ENCODE measurements at places on chromosomes 7 and 10.
A peak's percentile ranks its signal among the peaks of the same experiment; 100 is the strongest.

DNA sequence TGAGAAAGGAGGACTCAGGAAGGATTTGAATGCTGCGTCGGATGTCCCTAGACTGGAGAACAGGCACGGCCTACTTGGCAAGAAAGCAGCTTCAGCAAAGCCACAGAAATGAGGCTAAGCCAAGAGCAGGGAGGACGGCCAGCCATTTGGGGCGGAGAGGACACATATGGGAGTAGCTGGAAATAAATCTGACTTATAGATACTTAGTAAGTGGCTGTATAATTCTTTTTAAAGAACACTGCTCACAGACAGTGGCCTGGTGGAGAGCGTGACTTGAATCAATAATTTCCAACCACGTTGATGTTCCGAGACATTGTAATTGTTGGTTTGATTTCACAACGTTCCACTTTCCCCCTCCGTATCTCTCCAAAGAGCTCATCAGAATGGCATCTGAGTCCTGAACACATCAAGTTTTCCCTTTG lies 67.7 kb upstream of the JCAD start:
- no peak for DNase-seq

DNA sequence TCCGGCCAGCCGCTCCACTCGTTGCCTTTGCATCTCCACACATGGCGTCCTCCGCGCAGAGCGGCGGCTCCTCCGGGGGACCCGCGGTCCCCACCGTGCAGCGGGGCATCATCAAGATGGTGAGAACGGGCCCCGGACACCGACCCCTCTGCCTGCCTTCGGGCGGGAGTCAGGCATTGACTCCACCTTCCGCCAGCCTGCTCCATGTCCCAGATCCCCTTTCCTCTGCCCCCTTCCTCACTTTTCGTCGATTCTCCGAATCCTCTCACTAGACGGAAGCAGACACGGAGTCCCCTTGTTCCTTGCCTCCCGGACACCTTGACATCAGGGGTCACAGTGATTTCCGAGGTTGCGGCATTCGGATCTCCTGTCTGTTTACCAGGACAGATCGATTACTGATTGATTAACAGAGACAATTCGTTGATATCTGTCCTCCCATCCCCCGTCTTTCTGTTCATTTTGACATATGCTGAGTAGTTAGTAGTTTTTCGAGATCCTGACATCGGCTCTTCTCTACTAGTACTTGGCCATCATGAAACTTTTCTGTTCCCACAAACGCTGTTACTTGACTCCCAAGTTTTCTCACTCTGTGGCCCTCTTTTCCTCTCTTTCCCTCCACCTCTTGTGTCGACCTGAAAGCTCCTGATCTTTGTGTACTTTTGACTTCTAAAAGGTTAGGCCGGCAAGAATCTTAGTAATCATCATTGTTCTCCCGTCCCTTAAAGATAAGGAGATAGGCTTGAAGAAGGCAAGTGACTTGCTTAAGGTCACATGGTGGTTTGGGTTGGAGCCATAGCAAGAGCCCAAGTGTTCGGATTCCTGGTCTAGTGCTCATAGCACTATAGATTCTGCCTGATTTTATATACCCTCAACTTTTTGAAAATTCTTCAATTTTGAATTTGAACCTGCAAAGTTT lies 597 bp downstream of the SND1 start:
- DNase-seq = no peak

DNA sequence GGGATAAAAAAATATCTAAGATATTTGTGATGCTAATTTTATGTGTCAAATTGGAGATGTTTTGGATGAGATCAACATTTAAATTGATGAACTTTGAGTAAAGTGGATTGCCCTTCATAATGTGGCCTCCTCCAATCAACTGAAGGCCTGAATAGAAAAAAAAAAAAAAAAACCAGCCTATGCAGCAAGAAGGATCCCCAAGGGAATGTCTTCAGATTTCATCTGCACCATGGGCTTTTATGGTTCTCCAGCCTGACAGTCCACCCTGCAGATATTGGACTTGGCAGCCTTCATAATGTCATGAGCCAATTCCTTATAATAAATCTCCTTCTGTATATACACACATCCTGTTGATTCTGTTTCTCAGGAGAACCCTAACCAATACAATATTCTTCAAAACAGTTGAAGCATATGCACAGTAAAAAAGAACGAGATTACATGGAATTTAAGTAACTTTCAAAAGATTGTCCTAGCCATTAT lies 316.9 kb upstream of the PLXDC2 start:
- DNase-seq = no peak

DNA sequence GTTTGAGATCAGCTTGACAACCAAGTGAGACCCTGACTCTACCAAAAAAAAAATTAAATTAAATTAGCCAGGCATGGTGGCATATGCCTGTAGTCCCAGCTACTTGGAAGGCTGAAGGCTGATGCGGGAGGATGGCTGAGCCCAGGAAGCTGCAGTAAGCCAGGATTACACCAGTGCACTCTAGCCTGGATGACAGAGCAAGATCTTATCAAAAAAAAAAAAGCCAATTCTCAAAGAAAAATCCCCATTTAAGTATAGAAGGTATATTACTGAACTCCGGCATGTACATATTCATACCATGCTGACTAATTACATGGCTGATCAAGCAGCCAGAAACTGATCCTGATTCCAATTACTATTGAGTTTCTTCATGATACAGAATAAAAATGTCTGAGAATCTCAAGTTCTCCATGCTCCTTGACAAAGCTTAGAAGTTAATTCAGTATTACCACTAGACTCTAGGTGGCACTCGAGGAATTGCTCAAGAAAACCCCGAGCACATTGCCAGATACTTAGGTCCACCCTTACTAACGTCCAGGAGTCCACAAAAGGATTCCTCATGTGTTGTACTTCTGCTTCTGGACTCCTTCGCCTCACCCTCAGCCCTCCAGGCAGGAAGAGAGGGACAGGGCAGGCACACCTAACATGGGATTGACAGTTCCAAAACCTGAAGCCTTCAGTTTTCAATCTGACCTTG lies 148.9 kb downstream of the PARD3 start:
- no peak for DNase-seq

DNA sequence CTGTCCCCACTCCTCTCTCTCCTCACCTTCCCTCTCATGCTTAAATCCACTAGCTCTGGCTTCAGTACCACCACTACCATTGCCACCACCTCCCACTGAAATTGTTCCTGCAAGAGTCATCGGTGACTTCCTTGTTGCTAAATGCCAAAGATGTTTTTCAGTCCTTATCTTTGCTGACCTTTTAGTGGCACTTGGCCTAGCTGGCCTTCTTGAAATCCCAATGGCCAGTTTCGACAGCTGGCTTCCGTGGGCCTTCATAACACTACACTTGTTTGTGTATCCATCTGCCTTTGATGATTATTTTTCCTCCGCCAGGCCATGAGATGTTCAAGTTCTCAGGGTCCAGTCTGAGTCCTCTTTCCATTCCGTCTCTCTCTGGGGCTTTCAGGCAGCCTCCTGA lies 118.2 kb upstream of the NANOS1 start:
- peak; percentile 50 for DNase-seq

- no peak for DNase-seq
These were observed 142.3 kb upstream of the NRP1 start for GRCh38 chr10:33476757-33477273.

GRCh38 chr7:2607923-2608904 lies 23.6 kb upstream of the TTYH3 start:
- DNase-seq = no peak

DNA sequence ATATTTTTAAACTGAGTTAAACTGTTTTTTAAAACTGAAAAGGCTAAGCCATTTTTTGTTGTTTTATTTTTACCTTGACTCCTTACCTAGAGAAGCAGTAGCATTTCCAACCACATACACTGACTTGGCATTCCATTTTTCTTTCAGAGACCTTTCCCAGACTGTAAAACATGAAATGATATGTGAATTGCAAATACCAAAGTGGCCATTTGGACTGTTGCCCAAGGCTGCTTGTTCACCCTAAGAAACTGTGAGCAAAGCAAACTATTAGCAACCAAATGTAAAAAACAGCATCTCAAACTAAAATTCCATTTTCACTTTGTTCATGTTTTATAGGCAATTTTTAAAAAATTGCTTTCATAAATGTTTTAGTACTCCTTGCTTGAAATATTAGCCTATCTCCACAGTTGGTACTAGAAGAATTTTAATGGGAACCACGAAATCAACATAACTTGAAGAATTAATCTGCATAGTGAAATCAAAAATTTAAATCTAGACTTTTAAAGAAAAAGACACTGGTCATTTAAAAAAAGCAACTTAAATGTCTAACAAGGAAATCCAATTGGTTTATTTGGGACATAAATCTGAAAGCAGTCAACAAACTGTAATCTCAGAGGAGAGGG lies 10.8 kb downstream of the UROS start:
- DNase-seq = no peak

DNA sequence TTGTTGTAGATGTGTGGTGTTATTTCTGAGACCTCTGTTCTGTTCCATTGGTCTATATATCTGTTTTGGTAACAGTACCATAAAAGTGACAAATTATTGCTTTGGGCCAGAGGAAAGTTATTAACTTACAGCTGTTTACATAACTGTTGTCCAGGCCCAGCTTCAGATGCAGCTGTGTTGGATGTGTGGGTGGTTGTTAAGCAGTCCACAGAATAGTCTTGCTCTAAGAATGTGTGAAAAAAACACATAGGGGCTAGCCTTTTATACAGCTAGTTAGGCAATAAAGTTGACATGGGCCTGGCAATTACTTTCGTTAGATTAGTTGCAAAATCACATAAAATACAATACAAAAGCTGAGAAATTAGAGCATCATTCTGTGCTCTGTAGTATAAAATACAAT lies 31.9 kb downstream of the DLD start:
- no peak for DNase-seq

DNA sequence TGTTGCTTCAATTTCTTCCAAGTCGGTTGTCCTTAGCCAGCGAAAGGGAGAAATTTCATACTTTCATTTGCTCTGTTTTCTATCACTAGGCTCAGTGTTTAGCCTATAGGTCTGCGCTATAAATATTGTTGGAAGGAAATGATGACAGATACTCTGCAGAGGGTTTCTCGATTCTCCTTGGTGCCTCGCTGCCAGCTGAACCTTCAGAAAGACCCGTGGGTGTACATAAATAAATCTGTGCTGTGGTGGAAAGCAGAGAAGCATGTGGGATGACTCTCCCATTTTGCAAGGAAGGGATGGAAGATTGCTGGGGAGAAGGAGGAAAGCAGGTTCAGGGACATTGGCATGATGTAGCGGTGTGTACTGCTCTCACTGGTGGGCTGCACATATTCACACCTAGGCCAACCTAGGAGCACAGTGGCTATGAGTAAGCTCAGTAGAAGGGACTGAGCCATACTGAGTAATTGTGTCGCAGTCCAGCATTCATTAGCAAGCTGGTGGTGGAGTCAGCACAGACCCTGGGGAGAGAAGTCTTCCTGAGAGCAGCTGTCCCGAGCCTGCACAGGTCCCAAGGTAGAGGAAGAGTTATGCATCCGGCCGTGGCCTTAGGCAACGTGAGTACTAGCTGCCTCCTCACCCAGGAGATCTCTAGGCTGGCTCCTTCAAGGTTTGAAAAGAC lies 50.5 kb downstream of the PNLIPRP3 start:
- no peak for DNase-seq

DNA sequence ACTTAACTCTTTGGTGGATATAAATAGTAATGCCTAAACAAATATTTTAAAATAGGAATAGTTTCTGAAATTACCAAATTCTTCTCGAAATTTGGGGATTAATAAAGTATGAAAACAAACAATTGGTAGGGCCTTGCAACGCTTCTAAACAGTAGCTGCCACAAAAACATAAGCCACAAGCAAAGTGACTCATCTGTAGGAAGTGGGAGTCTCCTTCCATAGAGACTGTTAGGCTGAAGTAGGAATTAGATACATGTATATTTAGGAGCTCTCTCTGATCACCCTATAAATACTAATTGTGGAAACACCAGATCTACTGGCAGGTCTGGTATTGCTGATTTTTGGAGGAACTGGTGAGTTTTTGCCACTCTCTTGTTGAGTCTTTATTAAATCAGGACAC lies 5.7 kb upstream of the LMOD2 start:
- no peak for DNase-seq

- DNase-seq = no peak
These were observed 27.1 kb downstream of the KLF6 start for GRCh38 chr10:3757638-3758490.

- DNase-seq = no peak
These were observed 790.8 kb upstream of the KCND2 start for GRCh38 chr7:119482209-119482608.

DNA sequence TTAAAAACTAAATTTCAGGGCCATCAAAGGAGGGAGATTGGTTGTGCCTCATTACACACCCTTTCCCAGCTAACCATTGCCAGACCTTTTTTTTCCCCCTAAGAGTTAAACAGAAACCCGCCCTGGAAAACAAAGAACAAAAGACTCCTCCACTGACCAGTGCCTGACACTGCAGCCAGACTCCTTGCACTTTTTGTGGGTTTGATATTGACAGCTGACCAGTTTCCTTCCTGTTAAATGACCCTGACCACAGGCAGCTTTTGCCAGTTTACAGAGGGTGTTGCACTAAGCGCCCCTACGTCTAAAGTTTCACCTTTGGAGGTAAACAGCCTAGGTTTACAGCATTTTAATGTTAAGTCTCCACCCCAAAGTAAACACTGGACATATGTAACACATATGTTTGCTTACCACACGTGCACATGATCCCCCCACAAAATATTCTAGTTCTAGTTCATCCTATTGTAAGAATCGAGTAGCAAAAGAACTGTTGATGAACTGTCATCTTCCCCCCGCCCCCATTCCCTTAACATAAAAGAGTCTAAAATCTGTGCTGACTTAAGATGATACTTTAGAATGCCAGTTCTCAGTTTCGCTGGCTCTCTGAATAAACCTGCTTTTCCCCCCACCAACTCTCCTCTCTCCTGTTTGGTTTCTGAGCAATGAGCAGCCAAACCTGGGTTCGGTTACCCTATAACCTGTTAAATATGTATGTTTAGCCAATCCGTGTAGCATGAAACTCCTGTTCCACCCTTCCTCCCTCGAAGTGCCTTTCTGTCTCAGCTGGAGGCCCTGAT lies 38.0 kb downstream of the FOXI2 start:
- no peak for DNase-seq

DNA sequence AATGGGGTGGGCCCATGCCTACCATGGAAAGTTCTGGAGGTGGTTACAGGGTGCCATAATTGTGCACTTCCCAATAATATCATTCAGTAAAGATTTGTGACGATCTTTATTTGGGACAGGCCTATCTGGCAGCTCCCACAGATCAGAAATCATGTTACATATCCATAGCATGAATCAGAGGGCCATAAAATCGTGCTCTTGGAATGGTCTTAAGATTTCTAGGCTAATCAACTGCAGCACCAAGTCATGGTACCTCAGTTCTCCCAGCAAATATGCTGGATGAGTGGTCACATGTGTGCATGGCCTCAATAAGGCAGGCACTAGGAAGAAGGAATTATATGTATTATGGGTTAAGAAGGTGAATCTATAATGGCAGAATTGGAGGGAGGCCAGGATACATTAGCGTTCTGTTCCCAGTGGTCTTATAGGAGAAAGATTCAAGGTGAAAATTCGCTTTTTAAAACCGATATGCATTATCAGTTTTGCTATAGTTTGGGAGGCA lies 134.7 kb downstream of the NRP1 start:
- DNase-seq = no peak
